ENCODE measurements at places on chromosomes 16 and 17.

DNA sequence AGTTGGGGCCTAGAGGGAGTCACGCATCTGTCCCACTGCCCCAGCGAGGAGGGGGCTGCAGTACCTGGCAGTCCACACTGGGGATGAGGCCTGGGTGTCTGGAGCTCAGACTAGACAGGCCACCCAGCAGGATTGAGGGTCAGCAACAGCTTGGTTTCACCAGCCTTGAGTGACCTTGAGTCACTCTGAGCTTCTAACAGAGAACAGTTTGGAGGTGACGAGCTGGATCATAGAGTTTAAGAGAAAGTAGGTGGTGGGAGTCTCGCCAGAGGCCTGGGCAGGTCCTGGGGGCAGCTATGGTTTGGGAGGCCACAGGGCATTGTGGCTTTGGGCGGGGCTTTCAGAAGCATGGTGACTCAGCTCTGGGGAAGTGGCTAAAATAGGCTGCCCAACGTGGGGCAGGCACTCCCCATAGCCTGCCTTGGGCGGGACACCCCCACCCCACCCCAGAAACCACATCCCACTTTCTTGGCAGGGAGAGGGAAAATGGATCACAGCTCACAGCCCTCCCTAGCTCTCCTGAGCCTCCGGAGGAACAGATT lies 20.5 kb downstream of the CDC42EP4 start:
- peak; percentile 60 for DNase-seq

GRCh38 chr16:11291091-11291703 lies 10.1 kb upstream of the PRM1 start:
- no peak for DNase-seq

GRCh38 chr17:81065500-81065899 lies 30.5 kb downstream of the BAIAP2 start:
- DNase-seq: no peak

GRCh38 chr16:75599452-75600277 lies 23.4 kb downstream of the ADAT1 start:
- no peak for DNase-seq

DNA sequence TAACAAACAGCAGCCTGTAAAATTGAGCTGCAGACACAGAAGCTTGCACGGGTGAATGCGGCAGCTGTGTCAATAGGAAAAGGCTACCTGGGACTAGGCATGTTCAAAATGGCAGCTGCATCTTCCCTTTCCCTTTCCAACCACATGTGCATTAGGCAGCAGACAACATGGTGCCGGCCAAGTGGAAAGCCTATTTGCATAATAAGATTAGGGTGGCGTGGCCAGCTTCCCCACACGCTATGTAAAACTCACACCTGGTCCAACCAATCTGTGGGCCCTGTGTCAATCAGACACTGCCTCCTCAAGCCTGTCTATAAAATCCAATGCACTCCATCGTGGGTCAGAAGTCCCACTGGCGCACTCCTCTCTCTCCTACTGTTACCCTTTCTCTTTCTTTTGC lies 61.0 kb upstream of the RBBP6 start:
- no peak for DNase-seq

DNA sequence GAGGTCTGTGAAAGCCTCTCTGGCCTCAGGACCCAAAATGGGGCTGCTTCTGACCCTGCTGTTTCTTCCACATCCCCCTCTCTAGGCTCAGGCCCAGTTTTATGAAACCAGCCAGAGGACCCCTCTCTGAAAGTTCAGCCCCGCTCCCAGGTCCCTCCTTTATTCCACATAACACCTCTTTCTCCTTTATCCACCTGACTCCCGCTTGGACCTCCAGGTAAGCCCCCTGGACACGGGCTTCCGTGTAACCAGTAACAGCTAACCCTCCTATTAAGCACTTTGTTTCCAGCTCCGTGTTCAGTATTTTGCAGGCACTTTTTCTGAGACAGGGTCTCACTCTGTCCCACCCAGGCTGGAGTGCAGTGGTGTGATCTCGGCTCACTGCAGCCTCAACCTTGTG lies 37.4 kb downstream of the PSME3IP1 start:
- no peak for DNase-seq

DNA sequence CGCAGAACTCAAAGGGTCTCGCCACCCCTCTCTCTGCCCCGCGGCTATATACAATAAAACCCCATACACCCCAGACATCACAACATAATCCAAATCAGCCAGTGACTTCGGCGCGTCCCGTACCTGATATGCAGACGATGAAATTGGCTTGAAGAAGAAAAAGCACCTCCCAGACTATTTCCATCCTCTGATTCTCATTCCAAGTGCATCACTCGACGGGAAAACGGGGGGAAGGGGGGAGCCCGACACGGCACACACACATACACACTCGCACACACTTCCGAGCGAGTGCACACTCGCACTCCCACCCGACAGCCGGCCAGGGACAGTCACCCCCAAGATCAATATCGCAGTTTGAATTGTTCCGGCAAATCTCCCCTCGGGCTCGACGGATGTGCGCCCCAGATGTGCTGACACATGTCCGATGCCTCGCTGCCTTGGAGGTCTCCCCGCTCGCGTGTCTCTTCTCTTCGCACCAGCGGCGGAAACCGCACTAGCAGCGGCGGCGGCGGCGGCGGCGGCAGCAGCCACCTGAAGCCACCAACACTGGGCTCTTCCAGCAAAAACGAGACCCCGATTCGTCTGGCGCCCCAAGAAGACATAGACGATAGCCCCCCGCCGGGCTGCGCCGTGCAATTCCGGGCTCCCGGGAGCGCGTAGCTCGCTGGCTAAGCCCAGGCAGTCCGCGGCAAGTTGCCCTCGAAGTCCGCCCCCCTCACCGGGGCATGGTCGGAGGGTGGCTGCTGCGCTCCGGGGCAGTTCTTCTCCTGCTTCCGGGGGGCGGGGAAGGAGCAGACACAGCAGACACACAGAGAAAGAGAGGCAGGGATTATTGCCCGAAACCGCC lies 688 bp downstream of the CA10 start:
- no peak for DNase-seq

- no peak for DNase-seq
These were observed 15.5 kb downstream of the UTS2R start for GRCh38 chr17:82386881-82387704.

DNA sequence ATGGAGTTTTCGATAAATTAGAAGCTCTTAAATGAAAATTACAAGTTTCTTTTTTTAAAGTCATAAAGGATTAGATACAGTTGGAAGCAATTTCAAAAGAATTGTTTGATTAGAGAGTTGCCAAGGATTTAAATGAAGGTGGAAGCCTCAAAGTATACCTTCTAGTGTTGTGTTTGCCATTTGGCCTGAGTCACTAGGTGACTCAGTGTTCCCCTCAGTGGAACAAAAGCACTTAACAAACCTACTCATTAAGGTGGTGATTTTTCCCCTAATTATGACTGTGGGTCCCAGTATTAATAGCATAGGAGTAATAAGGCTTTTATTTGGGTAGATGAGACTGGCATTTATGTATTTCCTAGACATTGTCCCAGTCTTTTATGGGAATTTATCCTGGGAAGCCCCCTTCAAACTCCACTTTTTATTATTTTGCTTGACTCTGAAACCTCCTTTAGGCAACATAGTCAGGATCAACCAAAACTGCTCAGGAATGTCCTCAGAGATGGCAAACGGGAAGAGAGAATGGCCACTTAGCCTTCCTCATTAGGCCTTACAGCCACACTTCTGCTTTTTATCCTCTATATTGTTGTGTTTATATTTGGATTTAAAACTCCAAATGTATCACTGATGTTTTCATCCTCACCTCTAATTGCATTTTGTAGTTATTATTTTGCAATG lies 161.0 kb downstream of the FTO start:
- no peak for DNase-seq

DNA sequence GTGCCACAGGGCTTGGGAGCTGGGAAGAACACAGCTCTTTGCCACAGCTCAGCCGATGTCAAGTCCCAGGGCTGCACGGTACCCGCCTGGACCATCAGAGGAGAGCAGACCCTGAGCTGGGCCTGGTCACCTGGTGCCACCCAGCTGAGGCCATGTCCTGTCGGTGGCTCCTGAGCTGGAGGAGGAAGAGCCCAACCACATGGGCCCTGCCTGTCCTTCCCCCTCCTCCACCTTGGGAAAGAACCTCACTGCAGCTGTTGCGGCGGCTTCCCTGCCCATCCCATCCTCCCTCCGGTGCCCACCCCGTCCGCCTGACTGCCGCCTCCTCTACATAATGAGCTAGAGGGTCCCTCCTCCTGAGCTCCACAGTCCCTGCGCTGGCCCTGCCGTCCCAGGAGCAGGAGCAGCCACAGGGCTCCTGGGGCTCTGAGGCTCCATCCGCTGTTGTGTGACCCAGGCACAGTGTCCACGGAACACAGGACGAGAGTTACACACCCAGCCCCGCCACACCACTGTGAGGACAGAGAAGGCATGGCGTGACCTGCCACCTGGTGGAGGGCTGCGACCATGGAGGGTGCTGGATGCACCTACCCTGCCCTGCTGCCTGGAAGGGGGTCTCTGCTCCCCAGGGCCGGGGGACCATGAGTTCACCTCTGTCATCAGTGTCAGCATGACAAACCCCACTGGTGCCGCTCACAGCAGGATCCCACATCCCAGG lies 21.4 kb upstream of the CHMP6 start:
- no peak for DNase-seq

DNA sequence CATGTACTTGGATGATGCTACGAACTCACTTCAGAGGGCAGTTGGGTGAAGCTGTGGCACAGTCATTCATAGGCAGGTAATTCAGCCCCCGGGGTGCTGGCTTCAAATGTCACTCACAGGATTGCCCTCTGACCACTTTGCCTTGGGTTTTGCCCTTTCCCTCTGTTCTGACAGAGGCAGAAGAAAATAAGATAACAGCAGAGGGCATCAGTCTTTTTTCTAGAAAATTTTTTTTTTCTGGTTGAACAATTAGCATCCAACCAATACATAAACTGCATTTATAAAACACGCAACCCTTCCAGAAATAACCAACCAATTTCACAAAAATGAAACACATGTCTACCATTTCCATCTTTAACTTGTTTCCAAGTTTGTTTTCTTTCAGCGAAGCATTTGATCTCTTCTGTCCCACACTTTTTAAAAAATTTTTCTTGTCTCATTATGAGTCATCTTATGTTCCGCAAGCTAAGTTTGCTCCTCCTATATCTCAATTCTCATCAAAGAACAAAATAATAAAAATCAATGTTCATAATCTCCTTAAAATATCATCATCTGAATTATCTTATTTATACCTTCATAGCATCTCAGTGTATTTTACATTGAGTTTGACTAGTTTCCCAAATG lies 15.6 kb downstream of the NACA2 start:
- DNase-seq: no peak

DNA sequence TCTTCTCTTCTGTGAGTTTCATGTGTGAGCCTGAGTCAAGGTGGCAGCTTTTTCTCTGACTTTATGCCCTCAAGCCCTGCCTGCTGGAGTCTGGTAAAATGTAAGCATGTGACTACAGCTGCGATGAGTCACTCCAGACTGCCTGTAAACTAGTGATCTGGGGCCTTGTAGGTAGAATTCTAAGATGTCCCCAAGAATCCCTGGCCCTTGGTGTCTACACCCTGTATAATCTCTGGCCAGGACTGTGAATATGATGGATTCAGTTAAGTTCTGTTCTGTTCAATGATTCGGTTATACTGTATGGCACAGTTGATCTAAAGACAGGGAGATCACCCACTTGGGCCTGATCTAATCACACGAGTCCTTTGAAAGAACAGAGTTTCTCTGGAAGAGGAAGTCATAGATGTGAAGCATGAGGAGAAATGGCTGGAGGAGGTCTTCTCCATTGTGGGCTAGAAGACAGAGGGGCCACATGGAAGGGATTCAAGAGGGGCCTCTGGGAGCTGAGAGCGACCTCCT lies 29.8 kb downstream of the PRSS54 start:
- no peak for DNase-seq

GRCh38 chr16:24771779-24772157 lies 42.3 kb downstream of the TNRC6A start:
- no peak for DNase-seq

DNA sequence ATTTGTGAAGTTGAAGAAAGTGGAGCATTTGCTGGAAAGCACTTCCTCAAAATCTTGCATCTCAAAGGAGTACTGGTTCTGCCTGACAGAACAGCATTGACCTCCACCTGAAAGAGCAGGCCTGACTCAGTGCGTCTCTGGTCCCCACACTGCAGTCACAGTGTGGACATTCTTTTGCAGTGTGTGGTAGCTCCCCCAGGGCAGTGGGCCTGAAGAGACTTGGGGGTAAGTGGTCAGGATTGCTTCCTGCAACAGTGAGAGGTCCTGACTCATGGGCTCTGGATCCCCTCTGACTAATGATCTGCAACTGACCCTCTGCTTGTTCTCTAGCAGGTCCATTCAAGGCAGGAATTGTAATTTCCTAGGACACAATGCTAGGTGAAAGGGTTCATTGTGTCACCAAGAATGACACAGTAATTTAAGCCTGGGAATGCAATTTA lies 204.9 kb upstream of the KCNJ16 start:
- no peak for DNase-seq

GRCh38 chr16:23929856-23930255 lies 94.1 kb downstream of the PRKCB start:
- no peak for DNase-seq

- no peak for DNase-seq
These were observed 53.6 kb upstream of the ZC3H18 start for GRCh38 chr16:88516601-88517061.

DNA sequence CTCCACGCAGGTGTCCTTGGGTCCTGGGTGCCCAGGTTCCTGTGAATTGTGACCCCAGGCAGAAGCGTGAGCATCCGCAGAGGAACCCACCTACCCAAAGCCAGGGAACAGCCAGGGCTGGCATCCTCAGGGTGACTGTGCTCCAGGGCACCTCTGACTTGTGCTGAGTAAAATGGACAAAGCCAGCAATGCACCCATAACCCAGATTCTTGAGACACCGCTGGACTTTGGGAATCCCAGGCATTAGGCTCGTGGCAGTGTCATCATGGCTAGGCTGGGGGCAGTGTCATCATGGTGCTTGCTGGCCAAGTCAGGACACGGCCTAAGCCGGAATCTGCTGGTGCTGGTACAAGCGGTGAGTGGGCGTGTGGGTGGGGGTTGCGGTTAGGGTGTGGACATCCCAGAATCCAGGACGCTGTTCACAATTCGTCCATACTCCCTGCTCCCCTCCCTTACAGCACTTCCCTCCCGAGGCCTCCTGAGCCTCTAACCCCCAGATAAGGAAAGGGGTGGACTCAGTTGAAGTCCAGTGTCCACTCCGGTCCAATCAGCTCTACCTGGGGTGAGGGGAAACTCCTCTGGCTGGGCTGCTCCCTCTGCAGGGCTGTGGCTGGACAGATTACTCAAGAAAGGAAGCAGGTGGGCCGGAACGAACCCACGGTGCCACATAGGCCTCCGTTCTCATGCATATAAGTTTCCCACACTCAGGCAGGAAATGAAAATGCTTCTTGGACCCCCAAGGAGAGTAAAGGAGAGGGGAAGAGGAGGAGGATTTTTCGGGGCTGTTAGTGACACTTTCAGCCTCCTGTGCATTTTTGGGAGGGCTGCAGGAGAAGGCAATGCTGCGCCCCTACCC lies 138.9 kb downstream of the SEC14L1 start:
- no peak for DNase-seq
